ENCODE measurements at places on chromosomes 7 and 10. TPM values are rescaled to one million over a fixed set of nuclear protein-coding genes. Genes with fewer than 3 reads are reported as not detected.
A peak's percentile ranks its signal among the peaks of the same experiment; 100 is the strongest.

H2BK1 gene
- total RNA-seq, result not detected

DNA sequence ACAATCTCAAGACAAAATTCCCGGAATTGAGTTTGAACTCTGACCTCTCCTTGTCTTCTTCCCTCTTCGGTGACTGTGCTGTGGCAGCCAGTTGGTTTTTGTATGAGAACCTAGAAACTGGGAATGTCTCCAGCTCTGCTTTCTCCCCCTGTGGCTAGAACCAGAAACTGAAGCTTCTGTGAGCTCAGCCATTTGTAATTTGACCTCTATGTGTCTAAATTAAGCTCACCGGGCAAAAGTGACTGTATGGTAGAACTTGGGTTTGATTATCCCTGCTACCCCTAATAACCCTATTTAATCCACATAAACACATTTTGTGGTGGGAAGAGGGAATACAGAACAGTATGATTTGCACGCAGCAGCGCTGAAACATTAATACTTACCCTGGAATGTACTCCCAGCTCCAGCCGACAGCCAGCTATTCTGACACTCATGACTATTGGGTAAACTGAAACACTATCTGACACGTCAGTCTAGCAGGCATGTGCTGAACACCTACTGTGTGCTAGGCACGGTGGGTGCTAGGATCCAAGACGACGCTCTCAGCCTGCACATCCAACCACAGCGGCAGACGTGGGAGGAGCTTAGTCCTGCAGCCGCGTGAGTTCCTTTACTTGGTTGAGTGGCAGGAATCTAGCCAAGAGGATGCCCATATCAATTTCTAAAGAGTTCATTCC, 324.8 kb downstream of the SFMBT2 start:
- no peak for DNase-seq

ADAMTS14 gene
- 0.10 TPM for total RNA-seq

- DNase-seq, result no peak
These were observed 25.5 kb upstream of the NKX2-3 start for GRCh38 chr10:99507265-99507664.

SPDYE3 gene
- not detected for total RNA-seq

GRCh38 chr7:47314728-47315607, 266.9 kb downstream of the TNS3 start:
- DNase-seq, result no peak

TIMM23 gene
- total RNA-seq, result 115 TPM

GRCh38 chr7:75691793-75692543, 46.8 kb downstream of the HIP1 start:
- no peak for DNase-seq

TRIL gene
- total RNA-seq, result not detected

- no peak for DNase-seq
These were observed 72.3 kb upstream of the YAE1 start for GRCh38 chr7:39493934-39494333.

NYAP1 gene
- total RNA-seq, result 0.34 TPM

GRCh38 chr7:92934096-92934495, 97.7 kb upstream of the CDK6 start:
- DNase-seq, result no peak

DNA sequence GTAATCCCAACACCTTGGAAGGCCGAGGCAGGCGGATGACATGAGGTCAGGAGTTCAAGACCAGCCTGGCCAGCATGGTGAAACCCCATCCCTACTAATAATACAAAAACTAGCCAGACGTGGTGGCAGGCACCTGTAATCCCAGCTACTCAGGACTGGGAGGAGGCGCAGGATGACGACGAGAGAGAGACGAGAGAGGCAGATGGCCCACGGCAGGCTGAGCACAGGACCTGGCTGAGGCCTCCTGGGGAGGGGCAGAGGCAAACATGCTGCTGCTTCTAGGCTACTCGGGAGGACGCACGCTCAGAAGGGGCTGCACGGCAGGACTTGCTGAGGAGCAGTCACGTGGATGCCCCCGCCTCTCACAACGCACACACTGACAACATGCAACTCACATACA, 22.4 kb downstream of the DIP2C start:
- no peak for DNase-seq

- no peak for DNase-seq
These were observed 21.1 kb downstream of the RNF32 start for GRCh38 chr7:156661637-156662036.

GRCh38 chr10:38127812-38128211, 33.7 kb downstream of the ZNF37A start:
- DNase-seq, result no peak

DNA sequence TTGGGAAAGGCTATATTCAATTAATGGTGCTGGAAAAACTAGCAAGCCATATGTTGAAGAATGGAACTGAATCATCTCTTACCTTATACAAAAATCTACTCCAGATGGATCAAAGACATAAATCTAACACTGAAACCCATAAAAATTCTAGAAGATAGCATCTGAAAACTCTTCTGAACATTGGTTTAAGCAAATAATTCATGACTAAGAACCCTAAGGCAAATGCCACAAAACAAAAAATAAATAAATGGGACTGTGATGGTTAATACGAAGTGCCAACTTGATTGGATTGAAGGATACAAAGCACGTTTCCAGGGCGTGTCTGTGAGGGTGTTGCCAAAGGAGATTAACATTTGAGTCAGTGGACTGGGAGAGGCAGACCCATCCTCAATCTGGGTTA, 1130.0 kb downstream of the DNAJB9 start:
- DNase-seq, result no peak

MOGAT3 gene
- not detected for total RNA-seq

GRCh38 chr7:143131781-143132180, at the start of gene PIP:
Gene PIP, plus strand, starts transcription at chr7:143132077. Its CDS starts 40 bp downstream, at chr7:143132117.
- no peak for DNase-seq

MRC1 gene
- 0.06 TPM for total RNA-seq

- DNase-seq, result peak; percentile 22
These were observed 8.9 kb upstream of the NANOS1 start for GRCh38 chr10:119020627-119020946.

PNLIPRP3 gene
- total RNA-seq, result not detected

DNA sequence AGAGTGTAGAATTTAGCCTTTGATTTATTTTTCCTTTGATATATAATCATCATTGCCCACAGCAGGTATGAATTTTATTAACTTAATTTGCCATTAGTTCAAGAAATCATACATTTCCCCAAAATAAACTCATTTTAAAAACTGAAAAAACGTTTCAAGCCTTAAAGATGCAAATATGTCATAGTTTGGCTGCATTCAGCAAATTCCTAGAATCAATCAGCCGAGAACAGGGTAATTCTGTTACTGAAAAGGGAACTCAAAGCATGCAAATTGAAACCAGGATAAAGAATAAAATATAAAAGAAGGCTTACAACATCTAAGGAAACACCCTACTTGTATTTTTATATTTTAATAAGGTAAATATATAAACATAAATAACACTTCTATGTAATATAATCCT, 233.8 kb upstream of the PRKCQ start:
- no peak for DNase-seq

DNA sequence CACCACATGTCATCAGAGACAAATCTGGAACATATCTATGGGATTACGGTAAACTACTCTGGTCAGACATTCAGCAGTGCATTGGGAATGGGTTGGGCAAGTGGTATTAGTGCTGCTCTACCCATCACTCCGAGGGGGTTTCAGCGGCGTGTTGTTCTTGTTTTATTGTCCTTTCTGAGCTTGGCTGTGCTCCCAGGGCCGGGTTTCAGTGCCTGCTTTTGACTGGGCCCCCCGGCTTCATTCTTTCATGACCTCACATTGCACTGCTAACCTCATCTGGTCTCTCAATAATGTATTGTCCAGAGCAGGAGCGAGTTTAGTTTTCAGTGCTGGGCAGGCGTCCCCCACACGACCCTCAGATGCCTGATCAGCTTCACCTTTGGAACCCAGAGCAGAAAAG, 364.6 kb downstream of the PAXIP1 start:
- no peak for DNase-seq

DNA sequence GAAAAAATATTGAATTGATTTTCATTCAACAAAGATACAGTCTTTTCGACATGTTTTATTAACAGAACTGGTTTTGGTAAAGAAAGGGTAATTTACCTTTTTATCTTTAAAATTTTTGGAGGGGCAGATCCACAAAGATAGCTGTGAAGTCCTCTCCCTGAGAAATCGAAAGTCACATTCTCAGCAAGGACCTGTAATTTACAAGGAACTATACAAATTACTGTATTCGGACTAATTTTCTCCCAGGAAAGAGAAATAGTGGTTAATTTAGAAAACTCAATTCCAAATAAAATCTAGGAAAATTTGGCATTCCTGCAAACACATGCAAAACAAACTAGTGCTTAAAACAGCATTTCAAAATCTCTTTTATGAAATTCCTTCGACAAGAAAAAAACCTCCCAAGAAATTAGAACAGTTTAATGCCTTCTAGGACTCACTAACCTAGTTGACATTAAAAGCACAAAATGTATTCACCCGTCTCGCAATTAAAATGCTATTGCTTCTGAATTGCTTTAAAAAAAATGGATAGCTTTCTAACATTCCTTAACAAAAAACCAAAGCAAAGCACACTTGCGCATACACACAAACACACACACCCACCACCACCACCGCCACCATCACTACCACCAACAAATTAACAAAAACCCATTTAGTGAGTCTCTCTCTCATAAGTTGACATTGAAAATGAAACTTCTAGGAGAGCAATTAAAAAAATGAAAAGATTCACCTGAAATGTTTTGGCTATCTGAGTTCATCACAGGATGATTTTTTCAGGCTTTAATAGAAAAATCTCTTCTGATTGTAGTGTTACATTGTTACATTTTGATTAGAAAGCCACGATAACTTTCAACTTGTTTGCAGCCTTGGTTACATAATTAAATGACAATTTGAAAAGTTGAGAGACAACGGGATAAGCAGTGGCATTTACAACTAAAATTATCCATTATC, 4.0 kb upstream of the NKX2-3 start:
- DNase-seq, result no peak

DNA sequence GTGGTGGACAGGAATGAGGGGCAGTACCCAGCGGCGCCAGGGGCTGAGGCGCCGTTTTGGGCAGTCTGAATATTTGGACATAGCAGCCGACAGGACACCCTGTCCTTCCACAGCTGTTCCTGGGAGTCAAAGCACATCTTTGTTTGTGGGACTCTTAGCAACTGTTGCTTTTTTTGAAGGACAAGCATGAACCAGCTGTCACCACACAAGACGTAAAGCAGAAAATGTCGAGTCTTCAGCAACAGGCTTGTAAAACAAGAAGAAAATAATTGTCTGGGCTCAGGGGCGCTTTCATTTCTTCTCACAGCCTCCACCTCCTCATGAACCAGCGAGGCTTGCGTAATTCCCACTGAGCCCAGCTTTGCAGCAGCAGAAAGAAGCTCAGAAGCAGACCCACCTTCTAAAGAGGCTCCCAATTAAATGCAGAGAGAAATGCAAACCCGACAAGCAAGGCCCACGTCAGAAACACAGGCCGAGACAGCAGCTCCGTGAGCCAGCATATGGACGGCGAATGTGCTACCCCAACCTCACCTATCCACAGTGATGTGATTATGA, 68.9 kb upstream of the DNAAF5 start:
- DNase-seq, result no peak

- no peak for DNase-seq
These were observed 48.1 kb upstream of the UBE3C start for GRCh38 chr7:157090485-157091165.

DENND10 gene
- total RNA-seq, result 14.6 TPM

GRCh38 chr10:16192337-16192736, 244.5 kb upstream of the PTER start:
- no peak for DNase-seq

VSTM4 gene
- not detected for total RNA-seq

DNA sequence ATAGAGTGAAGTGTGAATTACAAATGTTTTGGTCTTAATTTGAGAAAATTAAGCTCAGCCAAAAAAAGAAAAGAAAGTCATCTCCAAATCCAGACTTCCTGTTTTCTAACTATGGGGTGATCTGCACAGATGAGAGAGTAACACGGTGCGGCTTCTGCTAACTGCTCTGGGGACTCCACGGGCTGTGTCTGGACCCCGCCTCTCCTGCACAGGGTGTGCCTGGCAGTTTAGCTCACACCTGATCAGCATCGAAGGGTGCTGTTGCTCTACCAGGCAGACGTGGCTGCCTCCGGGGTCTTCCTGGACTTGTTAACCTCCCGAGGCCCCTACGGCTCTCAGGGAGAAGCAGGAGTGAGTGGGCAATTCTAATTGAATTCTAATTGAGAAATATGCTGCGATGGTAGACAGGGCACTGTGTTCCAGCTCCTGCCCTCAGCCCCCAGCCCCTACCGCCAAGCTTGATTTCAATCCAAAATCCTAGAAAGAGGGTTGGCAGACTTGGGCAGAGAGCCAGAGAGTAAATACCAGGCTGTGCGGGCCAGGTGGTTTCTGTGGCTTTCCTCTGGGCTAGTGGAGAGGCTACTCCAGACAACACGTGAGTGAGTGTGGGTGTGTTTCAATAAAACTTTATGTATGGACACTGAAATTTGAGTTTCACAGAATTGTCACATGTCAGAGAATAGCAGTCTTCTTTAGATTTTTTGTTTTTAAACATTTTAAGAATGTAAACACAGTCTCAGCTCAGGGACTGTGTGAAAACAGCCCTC, 13.4 kb downstream of the SHH start:
- DNase-seq, result no peak

PAX4 gene
- not detected for total RNA-seq

DTX2 gene
- 13.7 TPM for total RNA-seq

GALNT17 gene
- total RNA-seq, result not detected

DNA sequence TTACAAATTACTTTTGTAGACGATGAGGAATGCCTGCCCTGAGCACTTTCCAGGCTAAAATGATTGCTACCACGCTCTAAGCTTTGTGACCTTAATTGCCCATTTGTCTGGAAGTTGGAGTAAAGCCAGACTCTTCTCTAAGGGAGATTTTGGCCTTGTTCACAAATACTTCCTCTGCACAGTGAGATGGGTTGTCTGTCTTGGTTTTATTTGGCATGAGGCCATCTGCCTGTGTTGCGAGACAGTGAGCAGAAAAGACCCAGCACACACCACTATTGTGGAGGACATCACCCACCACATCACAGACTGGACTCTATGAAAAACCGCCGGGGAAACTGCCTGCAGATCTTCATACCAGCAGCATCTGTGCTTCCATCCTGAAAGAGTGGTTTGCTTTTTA, 138.4 kb downstream of the BICC1 start:
- no peak for DNase-seq

DNA sequence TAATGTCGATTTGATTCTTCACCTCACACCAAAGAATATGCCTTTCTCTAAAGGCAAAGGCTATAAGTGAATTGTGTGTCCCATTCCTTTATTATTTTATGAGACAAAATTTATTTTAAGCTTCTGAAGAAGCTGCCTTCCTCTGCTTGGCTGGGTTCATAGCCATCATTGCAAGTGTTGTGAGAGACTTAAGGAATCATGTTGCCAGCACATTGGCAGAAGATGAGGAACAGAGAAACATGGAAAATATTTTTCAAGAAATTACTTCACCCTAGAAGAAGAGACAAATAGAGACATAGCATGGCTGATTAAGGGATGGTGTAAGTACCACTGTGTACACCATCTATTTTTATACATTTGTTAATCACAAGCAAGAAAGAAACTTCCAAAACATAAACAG, 230.1 kb upstream of the SEMA3E start:
- DNase-seq, result no peak

Measured in activated naive CD8-positive, alpha-beta T cell treated with anti-CD3 and anti-CD28 coated beads for 36 hours (primary cell).